Left colon (tissue), 2 donors: ENCODE measurements at places on chromosomes 16 and 17.
A peak's percentile ranks its signal among the peaks of the same experiment; 100 is the strongest.

- DNase-seq = peak; percentile 73
Observed at GRCh38 chr17:42797067-42798007, 1.2 kb downstream of the COA3 start.

DNA sequence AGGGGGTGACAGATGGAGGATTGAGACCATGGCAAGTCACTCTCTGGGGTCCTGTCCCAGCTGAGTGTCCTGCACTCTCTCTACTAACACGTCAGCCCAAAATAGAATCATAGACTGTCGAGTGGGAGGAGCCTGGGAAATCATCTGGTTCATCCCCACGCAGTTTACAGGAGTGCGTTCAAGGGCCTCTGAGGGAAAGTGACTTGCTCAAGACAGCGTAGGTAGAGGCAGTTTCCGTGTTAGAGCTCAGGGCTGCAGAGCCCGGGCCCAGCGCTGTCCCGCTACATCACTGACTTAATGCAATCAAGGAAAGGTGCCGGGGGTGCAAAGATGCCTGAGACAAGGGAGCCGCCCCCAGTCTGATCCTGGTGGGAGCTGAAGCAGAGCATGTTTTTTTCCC, 10.3 kb downstream of the GSG1L2 start:
- no peak for DNase-seq

- DNase-seq = no peak
Observed at GRCh38 chr17:55413825-55414489, 7.7 kb downstream of the MMD start.

- peak; percentile 44 for DNase-seq
Observed at GRCh38 chr16:31141489-31142108, 6.1 kb upstream of the PRSS8 start.

DNA sequence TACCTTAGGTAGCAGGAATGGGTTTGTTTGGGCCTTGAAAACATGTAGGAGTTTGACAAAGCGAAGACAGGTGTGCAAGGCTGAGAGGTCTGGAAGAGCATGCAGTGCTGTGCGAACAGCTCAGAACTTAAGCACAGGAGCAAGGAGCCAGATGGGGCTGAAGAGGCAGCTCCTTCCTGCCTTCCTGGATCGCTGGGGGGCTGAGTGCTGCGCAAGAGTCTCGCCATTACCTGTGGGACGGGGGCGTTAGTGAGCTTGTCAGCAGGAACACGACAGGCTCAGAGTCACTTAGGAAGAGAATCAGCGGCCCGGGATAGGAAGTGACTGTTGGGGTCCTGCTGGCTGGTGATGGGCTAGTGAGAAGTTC, 464 bp upstream of the MRM1 start:
- no peak for DNase-seq
